ENCODE measurements at places on chromosomes 6 and 20.
A peak's percentile ranks its signal among the peaks of the same experiment; 100 is the strongest.

DNA sequence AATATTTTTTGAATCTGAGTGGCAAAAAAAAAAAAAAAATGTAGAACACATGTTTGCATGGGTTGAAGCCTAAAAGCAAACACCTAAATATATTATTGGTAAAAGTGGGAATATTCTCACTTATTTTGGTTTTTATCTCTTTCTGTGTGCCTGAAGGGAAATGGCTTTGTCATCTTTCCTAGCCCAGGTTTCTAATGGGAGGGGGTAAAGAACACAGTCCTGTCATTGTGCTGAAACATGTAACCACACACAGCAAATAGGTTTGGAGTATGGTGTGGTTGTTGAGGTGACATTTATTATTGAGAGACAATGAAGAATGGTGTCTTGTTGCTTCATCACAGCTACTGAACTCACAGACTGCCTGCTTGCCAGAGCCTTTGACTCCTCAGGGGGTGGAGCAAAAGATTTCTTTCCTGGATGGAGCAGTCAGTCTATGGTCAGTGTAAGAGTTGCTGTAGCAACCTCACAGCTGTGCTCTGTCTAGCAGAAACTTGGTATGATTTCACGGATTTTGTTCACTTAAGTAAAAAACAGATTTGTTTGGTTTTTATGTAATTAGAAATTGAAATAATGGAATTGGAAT is 70.2 kb downstream of the CEP57L1 start:
- ATAC-seq: no peak

- ATAC-seq: no peak
Observed at GRCh38 chr6:150256618-150257272, 112.1 kb upstream of the IYD start.

- ATAC-seq: no peak
Observed at GRCh38 chr6:70763754-70764510, 96.2 kb downstream of the SMAP1 start.

GRCh38 chr6:163892824-163893561 is 478.5 kb downstream of the QKI start:
- no peak for ATAC-seq

- no peak for ATAC-seq
Observed at GRCh38 chr6:142047934-142048592, 84.7 kb upstream of the GJE1 start.

- peak; percentile 69 for ATAC-seq
Observed at GRCh38 chr6:150142670-150143515, at the start of gene PPP1R14C. Gene PPP1R14C (plus strand): TSS chr6:150143044. CDS start chr6:150143193, 149 bp downstream.

DNA sequence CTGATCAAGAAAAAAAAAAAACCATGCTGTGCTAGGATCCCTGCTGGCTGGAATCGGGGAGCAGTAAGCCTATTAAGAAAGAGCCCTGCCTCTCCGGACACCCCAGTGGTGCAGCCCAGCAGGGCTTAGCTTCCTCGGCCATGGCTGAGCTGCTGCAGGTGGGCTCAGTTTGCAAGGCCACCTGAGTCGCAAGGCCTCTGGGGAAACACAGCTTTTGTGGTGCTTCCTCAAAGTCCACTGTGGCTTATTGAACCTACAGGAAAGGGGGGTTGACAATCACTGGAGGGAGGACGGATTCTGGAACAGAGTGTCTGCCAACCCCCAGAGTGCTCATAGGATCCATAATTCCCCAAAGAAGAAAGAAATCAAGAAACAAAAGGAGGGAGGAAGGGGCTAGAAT is 240.8 kb downstream of the SMOC2 start:
- ATAC-seq: no peak

DNA sequence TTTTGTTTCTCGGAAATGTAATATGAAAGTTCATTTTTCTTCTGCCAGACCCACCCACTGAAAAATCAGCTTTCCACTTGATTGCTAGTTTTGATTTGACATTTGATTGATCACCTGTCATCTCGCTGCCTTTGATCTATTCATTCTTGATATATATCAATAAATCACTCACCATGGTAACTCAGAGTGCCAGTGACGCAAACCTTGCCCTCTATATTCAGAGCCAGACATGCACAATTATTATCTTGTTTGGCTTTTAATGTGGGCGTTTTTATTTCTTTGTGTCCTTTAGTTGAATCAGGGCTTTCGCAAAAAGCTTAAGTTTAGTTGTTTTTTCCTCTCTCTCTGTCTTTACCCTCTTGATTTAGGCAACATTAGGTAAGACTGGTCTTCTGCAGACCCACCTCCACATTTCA is 2.0 kb downstream of the TSHZ2 start:
- no peak for ATAC-seq

DNA sequence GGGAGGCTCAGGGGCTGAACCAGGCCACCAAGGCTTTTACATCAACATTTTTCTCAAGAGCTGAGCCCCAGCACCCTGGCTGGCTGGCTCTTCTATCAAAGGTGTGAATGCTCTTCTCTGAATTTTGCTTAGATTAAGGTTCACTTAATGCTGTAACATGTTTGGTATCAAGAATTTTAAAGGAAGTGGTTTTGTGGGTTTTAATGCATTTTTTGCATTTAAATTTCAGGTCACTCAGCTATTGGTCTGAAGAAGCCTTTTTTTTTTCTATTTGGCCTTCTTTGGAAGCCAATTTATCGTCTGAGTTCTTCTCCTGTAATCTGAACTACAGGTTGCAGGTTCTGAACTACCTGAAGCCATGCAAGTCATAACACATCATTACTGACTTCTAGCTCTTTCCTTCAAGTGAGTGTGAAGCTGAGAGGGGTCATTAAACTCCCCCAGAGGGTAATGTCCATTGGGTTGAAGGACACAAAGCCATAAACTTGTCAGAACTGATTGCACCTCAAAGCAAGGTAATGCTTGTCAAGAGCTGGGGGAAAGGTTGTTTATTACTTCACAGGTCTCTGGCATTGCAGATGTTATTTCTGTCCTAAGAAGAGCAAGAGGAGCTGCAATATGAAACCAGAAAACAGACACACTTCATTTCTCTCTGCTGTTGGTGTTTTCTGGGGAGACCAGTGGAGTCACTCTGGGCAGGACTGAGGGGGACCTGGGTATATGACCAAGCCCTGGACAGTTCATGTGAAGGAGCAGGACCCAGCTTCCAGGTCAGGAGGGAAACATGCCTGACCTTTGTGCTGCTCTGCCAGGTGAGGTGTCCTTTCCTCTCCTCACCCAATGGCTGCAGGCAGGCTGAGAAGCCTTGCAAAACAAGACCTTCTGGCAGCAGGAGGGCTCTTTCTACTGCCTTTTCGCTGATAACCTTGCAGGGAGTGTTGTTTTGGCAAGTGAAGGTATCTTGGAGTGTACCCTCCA is 26.1 kb upstream of the NEDD9 start:
- no peak for ATAC-seq

- no peak for ATAC-seq
Observed at GRCh38 chr20:63664861-63665594, 6.9 kb downstream of the RTEL1 start.

- no peak for ATAC-seq
Observed at GRCh38 chr6:743320-744096, 50.6 kb upstream of the EXOC2 start.

- ATAC-seq: no peak
Observed at GRCh38 chr20:38202153-38202981, 37.3 kb upstream of the TGM2 start.

DNA sequence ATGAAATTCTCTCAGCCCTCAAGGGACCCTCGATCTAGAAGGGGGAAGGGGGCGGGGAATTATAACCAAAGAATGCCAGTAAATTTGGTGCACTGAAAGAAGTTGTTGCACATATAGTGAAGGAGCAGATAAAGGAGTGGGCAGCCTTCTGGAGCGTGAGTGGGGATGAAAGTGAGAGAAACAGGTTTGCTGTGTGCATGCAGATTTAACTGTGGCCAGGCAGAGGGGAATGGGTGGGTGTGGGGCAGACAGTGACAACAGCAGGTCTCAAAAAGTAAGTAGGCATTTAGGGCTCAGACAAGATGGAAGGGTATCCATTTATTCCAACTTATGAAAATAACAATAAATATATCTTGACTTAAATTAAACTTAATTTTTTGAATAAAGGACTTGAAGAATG is 149.1 kb downstream of the KCNQ5 start:
- no peak for ATAC-seq

DNA sequence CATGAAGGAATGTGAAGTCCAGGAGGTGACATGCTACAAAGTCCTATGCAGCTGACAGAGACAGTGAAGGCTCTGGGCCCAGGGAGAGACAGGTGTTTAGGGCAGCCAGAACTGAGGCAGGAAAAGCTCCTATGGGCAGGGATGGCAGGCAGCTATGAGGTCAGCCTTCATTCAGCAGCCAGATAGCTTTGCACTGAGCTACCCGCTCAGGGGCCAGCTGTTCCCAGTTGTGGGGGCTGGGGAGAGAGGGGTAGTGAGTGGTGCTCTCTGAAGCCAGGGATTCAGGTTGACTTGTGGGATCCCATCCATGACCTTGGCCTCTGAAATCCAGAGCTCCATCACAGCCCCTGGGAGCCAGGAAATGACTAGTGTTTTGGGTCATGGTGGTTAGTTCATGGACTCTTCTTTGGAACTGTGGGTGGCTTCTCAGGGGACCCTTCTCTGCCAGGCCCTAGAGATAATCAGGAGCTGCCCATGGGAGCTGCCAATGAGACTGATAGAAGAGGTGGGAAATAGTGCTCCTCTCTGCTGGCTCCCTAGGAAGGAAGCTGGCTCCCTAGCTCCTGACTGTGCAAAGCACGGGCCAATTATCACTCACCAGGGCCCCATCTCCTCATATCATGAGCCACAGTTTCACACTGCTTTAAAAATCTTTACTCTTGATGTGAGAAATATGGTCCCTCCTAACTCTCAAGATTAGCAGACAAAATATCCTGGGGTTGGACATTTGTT is 127.7 kb downstream of the VEGFA start:
- no peak for ATAC-seq

DNA sequence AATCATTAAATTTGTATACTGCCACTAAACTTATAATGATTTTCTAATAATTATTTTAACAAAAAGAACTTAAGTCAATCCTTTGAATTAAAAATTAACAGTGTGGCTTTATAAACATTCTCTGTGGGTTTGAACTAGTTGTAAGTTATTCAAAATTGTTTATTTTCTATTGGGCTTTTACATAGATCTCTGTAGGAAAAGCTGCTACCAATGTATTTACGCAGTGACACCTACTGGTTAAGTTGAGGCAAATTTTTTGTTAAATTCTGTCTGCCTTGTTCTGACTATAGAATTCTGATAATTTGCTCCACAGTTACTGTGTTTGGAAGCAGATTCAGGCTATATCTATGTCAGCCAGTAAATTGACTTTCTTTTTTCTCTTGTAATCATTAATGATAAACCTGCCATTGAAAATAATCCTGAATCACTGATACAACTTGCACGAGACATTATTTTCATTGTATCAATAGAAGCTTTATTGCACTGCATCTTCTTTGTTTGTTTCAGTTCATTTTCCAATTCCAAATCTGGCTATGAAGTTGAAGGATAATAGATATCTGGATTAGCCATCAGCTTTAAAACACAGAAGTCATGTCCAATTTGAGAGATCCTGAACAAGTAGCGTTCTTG is 66.0 kb upstream of the UTRN start:
- no peak for ATAC-seq

DNA sequence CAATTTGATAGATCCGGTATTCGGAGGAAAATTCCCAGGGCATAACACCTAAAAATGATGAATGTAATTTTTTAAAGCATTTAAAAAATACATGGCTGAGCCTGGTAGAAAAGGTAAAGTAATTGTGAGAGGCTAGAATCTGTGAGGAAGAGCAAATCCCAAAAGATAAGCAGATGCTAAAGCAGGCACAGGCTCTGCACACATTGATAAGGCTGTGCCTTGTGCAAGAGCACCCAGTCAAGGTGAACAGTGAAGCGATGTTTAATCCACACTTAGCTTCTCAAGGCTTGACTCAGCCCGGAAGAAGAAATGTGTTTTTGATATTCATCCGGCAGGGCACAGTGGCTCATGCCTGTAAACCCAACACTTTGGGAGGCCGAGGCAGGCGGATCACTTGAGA is 5.1 kb upstream of the EPB41L2 start:
- no peak for ATAC-seq

DNA sequence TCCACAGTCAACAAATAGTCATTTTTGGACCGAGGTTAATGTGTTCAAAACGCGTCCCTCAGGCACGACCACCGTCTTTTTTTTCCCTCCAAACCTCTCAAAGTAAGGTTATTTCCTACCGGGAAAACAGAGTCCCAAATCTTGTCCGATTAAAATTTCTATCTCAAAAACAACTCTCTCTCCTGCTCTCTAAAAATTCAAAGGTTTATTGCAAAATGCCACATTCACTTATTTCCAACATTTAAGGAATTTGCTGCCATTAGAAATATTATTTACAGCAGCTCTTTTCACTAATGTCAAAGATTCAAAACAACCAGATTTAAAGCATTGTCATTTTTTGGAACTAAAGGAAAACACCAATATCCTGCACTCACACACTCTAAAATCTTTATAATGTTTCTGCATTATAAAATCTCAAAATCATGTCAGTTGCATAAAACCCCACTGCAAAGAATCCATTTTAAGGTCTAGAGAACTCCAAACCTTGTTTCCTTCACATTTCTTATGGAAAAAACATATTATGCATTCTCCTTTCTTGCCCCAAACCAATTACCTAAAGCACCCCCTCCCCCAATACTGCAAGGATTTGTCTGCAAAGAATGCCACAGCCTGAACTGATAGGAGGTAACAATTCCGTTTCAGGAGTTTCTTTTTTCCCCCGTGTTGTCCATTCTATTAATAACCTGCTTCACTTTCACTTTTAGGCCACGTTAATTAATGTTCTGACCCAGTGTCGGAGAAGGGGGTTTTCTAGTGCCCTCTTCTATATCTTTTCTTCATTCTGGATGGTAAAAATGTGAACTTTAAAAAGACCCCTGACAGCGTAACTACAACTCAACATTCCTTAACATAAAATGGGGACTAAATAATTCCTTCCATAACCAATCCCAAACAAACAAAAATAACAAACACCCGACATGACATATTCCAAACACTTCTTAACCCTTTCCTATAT is 1.4 kb downstream of the NRN1 start:
- no peak for ATAC-seq

DNA sequence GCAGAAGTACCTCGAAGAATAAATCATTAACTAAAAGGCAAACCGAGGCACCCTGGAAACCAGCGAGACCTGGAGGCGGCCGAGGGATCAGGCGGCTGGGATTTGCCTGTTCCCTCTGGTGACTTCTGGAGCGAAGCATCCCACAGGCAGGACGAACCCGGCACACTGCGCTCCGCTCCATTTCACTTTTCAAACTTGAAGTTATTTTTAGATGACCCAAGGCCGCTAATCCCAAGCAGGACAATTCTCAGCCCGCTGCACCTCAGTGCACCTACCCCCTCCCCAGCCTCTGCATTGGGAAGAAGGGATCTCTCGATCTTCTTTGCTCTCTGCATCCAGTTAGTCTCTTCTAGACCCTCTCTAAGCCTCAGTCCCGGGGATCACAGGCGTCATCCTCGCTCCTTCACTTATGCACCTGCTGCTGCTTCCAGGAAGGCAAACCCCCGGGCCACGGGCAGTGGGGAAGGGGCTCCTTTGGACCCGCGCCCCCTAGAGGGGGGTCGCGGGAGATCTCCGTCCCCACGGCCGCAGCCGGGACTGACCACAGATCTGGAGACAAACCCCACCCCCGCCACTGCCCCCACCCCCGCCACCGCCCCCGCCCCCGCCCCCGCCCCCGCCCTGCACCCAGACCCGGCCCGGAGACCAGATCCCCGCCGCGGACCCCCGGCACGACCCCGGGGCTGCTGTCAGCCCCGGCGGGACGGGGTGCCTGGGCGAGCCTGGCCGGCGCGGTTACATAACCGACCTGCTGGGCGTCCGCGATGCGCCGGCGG is 636 bp downstream of the RCAN2 start:
- no peak for ATAC-seq

- no peak for ATAC-seq
Observed at GRCh38 chr6:16999491-17000436, 102.1 kb upstream of the STMND1 start.

Data from stimulated activated memory B cell treated with anti-CD40 and anti-IgM and Interleukin-4, amounts not matched to agents 10 μg/mL and 1 μg/mL and 100 μg/mL, for 72 hours (primary cell).